Nucleus accumbens (tissue), 56 donors: ENCODE measurements at places on chromosomes 3 and 15.

DNA sequence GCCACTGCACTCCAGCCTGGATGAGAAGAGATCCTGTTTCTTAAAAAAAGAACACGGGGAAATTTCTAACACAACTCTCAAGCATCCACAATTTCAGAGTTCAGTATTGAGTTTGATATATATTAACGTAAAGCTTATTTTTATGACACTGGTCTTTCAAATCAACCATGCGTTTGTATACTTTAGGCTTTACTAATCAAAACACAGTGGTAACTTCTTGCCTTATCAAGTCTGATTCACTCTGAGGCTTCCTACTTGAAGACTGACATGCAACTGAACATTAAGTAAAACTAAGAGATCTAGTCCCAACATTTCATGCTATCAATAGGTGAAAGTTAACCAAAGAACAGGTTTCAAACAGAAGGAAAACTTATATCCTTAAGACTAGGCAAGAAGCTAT lies 46.7 kb downstream of the PRTG start:
- no peak for DNase-seq

- no peak for DNase-seq
Observed at GRCh38 chr3:118818386-118818785, 216.3 kb downstream of the IGSF11 start.

- no peak for DNase-seq
Observed at GRCh38 chr3:154762486-154762885, 317.6 kb upstream of the MME start.

DNA sequence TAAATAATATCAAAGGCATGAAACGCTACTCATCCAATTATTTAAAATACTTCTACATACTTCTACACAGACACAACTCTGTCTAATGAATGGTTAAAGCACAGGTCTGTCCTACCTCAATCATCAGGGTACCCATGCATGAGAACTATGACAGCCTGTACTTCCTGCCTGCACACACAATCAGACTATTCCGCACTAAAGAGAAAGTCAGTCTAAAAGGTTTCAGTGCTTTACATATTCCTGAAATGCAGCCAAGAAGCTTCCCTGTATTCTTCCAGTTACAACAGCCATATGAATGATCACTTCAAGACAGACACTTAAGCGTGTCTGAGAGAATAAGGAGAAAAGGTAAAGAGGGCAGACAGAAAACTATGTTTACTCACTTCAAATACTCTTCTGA lies 58.8 kb downstream of the TUBGCP4 start:
- DNase-seq: no peak

GRCh38 chr3:25673738-25674298 lies 9.1 kb upstream of the TOP2B start:
- DNase-seq: no peak

- no peak for DNase-seq
Observed at GRCh38 chr3:88912294-88912877, 195.0 kb upstream of the EPHA3 start.

DNA sequence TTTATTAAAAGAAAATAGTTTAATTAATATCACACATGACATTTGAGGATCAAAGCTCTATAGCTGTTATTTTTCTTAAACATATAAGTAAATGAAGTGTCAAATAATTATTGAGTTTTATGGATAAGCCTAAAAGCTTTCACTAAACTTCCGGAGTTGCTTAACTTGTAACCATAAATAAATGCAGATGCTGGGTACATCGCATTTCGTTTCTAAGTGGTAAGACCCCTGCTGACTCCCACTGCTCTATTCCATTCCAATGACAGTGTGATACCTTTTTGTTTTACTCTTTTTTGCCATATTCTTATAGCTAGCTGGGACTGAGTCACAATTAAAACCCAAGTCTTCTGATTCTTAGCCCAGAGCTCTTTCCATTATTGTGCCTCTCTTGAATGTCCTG lies 411.1 kb downstream of the SOX2 start:
- DNase-seq: no peak

DNA sequence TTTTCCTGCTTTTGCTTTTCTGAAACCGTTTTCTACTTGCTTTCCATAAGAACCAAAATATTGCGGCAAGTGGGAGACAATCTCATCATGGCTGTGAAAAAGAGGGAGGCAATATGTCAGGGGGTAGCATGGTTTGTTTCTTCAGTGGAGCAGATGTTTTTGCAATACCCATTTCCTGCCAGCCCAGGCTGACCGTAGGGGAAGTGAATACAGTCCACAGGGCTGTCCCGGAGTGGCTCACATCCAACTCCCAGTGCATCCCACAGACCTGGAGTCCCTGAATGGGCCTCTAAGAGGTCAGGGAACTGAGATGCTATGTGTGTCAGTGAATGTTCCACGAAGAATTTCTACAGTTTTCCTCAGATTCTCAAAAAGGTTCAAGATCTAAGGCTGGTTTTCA lies 69.6 kb downstream of the EPHB1 start:
- no peak for DNase-seq

DNA sequence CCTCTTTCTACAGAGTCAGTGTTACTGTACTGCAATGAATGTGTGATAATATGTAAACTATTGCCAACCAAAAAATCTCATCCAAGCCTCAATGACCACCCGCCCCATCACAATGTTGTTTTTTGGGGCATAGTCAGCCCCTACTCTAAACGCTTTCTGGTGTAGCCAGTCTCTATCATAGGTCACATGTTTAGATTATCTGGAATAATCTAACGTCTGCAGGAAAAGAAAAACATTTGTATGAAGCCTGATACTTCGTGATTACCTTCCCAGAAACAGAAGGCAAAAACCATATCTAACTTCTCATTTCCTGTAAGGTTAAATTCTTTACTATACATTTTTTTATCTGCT lies 1331.8 kb upstream of the GBE1 start:
- no peak for DNase-seq

DNA sequence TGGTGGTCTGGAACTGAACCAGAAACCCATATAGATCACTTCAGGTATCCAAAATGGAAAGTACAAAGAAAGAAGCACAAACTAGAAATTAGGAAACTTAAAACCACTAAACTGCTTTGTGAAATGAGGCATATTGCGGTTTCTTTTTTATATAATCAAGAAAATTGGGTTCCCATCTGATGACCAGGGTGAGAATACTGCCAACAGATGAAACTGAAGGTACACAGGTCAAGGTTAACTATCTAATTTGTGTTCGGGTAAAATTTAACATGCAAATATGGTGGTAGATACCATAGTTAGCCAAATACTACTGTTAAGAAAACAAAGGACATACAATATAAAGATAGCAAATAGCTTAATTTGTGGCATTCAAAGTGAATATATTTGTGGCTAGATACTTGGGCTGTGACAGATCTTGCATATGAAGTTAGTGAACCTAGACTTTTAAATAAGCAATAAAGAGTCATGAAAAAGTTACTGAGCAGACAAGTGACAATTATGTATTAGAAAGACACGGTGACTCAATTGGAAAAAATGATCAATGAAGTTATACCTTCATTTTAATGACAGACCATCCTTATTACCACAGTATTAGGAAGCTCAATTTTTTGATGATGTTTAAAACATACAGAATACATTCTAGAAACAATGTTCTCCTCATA lies 127.4 kb downstream of the NR2E3 start:
- DNase-seq: no peak

DNA sequence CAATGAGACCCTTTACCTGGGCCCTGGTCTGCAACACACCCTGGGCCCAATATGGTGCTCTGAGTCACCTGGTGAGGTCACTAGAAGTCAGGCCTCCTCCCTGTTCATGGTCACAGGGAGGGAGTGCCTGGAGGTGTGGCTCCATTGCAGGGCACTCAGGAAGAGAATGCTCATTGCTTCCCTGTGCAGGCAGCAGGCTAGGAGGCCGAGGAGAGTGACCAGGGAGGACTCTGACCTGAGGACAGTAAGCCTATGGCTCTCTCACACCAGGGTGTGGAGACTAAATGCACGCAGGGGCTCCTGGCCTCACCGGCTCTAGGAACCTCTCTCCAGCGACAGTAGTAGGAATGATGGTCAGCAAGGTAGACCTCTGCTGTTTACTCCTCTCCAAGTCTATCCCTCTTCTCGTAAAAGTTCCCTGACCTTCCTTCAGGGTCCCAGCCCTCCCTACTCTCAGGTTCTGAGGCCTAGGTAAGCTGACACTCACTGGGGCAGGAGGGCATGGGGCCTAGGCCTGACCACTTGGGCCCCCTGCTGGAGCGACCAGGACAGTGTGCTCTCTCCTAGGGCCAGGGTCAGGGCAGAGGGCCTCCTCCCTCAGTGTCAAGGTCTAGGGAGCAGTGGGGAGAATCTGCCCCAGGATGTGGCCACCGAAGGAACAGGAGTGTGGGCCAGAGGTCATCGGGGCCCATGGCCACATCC lies 9.6 kb upstream of the SLCO2A1 start:
- DNase-seq: no peak

DNA sequence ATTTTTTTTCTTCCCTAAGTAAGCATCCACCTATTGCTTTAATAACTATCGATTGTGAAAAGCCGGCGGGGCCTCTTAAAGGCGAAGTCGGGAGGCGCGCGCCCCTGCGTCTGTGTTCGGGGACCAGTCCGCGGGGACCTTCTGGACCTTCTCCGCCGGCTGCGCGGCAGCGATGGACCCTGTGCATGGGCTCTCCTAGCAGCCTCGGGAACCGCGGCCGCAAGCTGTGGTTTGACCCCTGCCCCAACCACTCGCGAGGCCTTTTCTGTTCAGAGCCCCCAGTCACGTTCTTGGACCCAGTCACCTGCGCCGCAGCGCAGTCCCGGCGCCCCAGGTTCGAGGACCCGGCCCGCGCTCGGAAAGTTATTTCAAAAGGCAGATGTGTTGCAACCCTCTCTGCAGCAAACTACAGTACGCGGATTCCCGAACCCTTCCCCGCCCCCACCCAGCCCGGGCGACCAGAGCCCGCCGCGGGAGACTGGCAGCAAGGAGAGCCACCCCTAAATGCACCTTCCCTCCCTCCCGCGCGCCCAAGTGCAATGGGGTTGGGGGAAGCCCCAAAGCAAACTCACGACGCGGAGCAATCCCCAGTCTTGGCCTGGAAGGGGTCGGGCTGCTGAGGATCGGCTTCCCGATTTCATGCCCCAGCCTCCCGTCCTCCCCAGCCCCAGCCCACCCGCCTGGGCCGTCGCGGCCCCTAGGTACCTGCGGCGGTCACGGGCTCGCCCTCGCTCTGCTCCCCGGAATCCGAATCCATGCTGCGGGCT lies 684 bp downstream of the TNFAIP8L3 start:
- peak; percentile 35 for DNase-seq

DNA sequence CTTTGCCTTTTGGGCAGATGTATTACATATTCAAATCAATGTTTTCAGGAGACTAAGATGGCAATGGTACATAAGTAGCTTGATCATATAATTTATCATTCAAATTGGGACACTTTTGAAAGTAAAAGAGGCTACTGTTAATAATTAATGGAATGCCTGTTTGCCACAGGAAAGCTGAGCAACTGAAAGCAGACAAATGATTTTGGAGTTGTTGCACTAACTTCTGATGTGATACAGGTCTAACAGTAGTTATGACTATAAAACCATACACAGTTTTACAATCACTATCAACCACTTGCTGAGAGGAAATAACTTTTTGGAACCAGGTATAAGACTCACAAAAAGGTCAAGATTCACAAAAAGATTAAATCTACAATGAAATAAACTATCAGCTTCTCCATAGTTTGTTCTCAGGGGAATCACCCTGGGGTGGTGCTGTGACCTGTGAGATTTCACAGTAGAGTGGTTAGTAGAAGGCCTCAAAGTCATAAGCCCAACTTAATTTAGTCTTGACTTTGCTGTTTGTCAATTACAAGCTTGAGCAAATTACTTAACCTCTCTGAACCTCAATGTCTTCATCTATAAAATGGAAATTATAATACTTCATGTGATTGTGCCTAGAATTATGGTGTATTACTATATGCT lies 42.7 kb downstream of the HHLA2 start:
- DNase-seq: no peak

- no peak for DNase-seq
Observed at GRCh38 chr15:96716075-96716474, 385.6 kb downstream of the NR2F2 start.

DNA sequence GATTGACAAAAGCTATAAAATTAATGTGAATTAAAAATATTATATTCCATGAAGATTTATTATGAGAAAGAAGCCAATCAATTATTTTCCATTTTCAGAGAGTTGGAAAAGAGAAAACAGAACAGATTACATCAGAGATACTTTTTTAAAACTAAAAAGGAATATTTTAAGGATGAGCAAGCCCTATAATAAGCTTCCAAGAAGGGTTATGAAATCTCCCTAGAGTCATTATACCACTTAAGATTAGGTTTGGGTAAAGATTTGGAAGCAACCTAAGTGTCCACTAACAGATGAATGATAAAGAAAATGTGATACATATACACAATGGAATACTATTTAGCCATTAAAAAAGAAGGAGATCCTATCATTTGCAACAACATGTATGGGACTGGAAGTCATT lies 51.6 kb upstream of the FSIP1 start:
- DNase-seq: no peak

DNA sequence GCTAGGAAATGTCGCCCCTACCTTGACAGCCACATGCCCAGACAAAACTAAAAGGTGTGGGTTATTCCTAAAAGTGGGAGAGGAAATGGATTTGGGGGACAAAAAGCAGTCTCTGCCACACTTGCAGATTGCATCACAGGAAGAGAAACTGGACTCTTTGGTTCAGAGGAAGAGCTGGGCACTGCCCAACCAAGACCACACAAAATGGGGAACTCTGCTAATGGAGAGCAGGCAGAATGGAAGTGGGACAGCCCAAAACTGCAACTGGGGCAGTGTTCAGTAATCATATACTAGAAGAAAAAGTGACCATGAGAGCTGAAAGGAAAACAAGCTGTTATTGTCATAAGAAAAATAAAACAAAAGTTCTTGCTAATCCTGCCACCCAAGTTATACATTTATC lies 138.9 kb upstream of the FRMD4B start:
- no peak for DNase-seq

- DNase-seq: no peak
Observed at GRCh38 chr15:98657721-98658120, 9.4 kb downstream of the IGF1R start.

DNA sequence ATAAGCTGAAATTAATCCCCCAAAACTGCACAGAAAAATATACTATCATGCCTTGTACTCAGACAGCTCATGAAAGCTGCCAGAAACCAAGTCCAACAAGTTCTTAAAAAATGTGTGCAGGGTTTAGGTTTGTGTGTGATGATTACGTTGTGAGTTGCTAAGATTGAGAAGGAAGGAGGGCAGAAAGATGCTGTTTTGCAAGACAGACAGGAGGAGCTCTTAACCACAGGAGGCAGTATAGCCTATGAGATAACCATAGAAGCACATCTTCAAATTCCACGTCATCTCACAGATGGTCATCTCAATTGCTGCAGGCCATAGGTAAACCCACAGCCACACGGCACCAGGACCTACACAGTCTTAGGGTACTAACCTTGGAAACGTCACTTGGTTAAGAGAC lies 191.9 kb downstream of the STT3B start:
- DNase-seq: no peak

- DNase-seq: peak; percentile 51
Observed at GRCh38 chr15:67064607-67065530, 533 bp upstream of the SMAD3 start.

- DNase-seq: no peak
Observed at GRCh38 chr3:25056803-25057351, 371.2 kb upstream of the RARB start.
